Psoas muscle (tissue), 8 donors: ENCODE measurements at places on chromosomes 7 and 10. TPM values are rescaled to one million over a fixed set of nuclear protein-coding genes. Genes with fewer than 3 reads are reported as not detected.

DNA sequence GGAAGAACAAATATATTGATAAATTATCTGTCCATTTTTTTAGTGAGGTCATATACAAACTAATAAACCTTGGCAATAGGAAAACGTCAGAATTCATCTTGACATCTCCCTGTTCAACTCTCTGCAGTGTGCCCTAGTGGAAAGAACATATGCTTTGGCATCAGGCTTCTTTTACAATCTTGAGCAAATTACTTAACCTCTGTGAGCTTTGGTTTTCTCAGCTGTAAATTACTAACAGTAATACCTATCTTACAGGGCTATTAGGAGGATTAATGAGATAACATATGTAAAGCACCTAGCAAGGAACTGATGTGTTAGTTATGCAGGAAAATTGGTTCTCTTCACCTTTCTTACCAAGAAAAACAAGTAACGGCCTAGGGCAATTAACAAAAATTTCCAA lies 161.8 kb downstream of the PHTF2 start:
- no peak for DNase-seq

- DNase-seq: no peak
Observed at GRCh38 chr10:55233090-55233489, 432.1 kb upstream of the PCDH15 start.

Gene EVX1
- not detected for polyA plus RNA-seq

Gene ITPRID1
- not detected for polyA plus RNA-seq

DNA sequence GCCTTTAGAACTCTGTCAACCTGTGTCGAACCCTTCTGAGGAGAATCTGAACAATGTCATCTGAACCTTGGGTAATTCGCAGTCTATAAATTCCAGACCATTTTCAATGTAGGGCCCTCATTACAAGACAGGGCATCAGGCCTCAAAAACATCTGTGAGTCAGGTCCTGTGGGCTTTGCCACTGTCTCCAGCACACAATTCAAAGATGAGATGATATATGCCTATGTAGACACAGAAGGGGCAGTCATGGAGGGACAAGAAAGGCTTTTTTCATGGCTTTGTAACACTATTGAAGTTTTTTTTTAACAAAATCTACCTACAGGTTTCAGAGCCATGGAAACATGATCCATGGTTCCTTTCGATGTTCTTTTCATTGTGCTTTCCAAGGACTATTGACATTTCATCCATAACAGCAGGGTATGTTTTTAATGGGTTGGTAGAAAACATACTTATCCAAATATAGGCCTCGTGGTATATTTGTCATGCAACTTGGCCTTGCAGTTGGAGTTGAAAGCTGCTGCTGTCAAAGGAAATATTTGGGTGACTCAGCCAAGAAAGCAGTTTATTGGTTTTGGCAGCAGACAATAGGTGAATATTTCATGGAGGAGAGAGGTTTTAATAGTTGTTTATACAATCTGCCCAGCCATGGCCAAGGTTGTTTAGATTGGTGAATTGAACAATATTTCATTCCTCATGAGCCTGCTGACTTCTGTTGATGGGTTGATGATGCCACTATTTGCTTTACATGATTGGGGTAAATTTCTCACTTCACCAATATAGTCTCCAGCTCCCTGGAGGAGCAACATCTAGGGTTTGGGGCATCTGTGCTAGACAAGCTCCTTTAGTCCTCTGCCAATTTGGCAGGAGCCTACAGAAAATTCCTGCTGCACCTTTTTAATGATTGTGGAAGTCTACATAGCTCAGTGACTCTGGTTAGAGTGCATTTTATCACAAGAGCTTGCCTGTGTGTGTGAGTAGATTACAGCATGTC lies 158.4 kb upstream of the TMEM72 start:
- DNase-seq: no peak

DNA sequence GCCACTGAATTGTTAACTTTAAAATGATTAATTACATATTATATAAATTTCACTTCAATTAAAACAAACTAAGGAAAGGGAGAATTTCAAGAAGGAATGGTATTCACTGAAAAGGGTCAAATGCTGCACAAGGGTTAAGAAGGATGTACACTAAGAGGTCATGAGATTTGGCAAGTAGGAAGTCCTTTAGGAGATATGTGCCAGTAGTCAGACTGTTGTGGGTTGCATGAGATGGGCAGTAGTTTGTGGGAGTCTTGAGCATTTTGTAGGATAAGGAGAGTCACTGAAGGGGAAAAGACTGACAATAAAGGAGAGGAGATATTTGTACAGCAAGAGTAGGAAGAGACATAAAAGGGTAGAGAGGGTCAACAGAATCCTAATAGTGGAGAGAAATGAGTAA lies 12.4 kb upstream of the PTPN12 start:
- no peak for DNase-seq

DNA sequence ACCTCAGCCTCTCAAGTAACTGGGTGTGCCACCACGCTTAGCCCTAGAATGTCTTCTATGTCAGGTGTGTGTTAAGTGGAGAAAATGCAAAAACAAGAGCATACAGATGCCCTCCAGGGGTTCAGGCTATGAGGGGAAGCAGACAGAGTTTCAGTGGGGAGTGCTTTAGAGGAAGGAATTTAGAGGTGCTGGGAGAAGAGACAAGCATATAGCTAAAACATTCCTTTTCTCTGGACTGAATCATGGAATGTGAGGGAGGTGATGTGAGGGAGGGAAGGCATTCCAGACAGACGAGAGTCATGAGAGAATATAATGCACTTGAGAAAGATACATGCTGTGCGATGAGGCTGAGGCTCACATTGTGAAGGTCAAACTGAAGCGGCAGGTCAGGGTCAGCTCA lies 6.6 kb upstream of the ZNF786 start:
- DNase-seq: no peak

Gene PLCE1
- 0.94 TPM for polyA plus RNA-seq

GRCh38 chr10:124935946-124936345 lies 6.0 kb upstream of the ZRANB1 start:
- no peak for DNase-seq

Gene MYH16
- not detected for polyA plus RNA-seq

DNA sequence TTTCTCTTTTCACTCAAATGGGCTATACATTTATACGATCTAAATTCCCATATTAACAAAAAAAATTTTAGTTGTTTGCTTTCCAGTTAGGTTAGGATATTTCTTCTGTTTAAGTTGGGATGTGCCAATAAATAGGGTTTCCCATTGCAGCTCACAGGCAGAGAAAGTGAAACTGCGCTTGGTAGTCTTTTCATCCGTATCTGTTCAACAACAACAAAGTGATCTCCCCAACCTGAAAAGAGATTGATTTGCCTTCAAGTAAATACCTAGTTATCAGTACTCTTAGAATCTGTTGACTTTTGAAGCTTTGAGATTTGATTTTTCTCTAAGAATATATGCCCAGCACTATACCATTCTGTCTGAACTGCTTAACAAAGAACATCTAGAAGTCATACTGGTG lies 143.4 kb downstream of the DYNC1I1 start:
- DNase-seq: no peak

DNA sequence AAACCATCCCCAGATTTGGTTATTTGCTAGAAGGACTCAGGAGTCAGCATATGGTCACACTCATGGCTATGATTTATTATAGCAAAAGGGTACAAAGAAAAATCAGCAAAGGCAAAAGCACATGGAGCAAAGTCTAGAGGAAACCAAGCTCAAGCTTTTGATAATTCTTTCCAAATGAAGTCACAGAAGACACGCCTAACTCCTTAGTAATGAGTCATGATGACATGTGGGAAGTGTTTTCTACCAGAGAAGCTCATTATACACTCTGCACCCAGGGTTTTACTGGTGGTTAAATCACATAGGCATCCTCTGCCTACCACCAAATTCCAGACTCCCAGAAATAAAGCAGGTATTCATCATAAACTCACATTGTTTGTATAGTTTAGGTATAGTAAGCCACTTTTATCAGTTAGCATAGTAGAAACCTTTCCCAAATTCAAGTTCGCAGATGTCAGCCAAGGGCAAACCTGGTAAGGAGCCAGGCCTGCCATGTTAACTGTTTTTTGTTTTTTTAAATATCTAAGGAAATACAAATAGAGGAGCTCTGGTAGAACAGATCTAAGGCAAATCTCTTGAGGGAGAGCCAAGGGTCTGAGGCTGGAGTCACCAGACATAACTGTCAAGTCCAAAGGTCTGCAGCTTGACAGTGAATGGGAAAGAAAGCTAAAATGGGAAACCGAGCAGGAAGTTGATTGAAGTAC lies 15.4 kb upstream of the HIBADH start:
- DNase-seq: no peak

Gene TTYH3
- polyA plus RNA-seq: 1.3 TPM

DNA sequence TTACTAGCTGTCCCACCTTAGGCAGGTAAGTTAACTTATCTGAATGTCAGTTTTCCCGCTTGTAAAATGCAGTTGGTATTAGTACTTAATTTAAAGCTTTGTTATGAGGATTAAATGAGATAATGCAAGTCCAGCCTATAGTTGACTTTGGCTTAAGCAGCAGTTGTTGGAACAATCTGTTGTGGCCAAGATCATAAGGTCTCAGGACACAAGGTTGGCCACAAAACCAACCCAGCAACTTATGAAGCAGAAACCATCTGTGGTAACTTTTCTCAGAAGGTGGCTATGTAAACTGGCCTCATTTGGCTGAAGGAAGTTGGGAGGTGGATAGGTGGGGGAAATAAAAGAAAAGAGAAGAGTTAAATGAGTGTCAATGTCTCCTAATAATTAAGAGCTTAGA lies 29.4 kb downstream of the ENTPD1 start:
- no peak for DNase-seq

DNA sequence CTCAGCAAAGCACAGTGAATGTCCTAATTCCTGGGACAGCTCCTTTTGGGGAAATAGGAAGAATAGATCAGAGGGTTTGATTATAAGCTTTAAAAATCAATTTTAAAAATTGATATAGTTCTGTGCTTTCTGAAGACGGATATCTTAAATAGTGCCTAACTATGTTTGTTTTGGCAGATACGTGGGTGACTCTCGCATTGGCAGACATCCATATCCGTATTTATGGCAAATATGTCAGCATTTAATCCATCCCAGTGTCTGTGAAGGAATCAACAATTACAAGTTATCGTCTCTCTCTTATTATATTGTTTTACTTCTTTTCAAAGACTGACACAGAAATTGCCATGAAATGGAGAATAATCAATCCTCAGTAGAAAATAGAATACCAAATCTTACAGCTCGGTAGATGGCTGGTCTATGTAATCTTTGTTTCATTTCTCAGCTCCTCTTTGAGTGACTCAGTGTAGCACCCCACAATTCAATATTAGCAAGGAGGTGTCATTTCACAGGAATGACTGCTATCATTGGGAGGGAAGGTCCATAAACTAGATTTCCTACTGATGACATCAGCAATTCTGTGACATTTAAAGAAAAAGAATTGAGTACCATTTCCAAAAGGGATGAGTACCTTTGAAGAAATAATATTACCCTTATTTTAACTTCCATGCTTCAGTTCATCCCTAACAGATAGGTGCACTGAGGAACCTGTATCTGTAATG lies 186.4 kb upstream of the NFE2L3 start:
- no peak for DNase-seq

DNA sequence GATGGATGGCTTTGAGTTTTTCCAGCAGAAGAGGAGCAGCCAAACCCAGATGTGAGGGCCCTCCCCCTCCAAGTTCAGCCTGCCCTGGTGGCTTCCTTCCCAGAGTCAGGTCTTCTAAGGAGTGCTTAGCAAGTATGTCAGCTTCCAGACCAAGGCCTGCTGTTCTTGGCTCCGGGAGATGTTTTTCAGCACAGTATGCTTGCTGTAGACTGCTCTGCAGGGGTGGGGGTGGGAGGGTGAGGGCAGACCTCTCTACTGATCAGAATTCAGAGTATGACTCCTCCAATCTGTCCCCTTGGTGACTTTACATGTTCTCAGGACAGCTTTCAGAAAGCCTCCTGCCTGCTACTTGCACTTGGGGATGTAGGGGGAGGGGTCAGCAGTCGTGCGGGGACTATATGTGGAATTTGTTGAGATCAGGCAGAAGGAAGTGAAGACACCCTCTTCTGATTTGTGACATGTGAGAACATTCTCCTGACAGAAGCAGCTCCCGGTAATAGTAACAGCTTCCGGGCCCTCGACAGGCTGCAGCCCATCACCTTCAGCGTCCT lies 516.4 kb upstream of the ZMIZ1 start:
- peak; percentile 59 for DNase-seq

Gene AHR
- polyA plus RNA-seq: 2.1 TPM

DNA sequence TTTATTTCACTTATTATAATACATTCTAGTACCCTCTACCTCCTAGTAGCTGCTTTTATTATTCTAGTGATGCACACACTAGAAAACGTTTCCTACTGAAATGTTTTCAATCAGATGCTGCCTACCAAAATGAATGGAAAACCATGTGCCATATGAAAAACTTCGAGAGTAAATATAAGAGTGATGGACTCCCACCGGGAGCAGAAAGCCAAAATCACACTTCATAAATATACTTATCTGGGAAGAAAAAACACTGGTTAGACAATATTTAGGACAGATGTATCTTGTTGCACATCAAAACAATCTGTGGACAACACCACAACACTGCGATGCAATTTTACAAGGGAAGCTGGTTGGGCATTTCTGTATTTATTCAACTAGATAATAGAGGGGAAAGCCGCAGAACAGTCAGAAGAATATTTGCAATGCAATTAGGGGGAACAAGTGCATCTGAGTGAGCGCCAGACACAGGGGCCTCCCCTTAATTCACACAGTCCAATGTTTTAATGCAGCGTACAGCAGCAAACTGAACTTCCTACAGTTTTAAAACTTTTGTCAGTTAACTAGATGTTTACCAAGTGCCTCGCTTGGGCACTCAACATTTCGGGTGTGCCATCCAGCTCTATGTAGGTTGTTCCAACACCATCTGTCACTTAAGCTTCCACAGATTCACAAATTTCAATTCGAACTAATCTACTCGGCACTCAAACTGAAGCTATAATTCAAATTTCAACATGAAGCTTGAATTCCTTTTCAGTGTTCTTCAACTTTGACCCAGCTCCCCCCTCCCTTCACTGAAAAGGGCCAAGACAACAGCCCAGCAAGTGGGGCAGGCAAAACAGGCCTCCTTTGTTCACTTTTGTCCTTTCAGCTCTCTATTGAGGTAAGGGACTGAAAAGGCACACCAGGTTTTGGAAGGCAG lies 7.4 kb downstream of the NRCAM start:
- no peak for DNase-seq

DNA sequence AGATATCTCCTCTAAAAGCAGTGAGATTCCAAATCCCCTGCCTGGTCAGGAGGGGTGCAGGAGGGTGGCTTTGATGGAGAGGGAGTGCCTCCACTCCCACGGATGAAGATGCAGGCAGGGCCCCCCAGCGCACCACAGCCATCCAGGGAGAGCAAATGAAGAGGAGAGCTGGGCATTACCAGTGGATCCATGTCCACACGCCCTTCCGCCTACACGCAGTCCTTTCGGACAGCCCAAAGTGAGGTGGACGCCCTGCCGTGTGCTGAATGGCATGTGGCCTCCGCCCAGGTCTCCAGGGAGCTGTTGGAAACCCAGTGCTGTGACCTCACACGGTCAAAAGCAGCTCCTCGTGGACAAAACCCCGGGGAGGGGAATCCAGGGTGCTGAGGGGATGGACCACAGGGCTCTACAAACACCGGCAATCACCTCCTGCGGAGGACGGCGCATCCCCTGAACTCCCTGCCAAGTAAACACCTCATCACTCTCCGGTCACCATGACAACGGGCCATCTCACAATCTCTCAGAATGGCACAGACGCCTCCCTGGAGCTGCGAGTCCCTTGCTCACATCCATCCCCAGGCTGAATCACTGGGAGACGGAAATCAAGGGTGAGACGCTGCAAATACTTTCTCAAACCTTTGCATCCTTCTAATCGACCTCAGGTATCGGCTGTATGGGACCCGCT lies 35.0 kb upstream of the DNAAF5 start:
- DNase-seq: no peak

GRCh38 chr7:117068511-117069145 lies 115.3 kb downstream of the ST7 start:
- no peak for DNase-seq
